Adipocyte (in vitro differentiated cells): ENCODE measurements at places on chromosomes 7 and 10.

GRCh38 chr7:2761131-2761624, 73.2 kb downstream of the AMZ1 start:
- no peak for DNase-seq

GRCh38 chr10:112784022-112784461, 166.0 kb upstream of the TCF7L2 start:
- DNase-seq, result no peak

DNA sequence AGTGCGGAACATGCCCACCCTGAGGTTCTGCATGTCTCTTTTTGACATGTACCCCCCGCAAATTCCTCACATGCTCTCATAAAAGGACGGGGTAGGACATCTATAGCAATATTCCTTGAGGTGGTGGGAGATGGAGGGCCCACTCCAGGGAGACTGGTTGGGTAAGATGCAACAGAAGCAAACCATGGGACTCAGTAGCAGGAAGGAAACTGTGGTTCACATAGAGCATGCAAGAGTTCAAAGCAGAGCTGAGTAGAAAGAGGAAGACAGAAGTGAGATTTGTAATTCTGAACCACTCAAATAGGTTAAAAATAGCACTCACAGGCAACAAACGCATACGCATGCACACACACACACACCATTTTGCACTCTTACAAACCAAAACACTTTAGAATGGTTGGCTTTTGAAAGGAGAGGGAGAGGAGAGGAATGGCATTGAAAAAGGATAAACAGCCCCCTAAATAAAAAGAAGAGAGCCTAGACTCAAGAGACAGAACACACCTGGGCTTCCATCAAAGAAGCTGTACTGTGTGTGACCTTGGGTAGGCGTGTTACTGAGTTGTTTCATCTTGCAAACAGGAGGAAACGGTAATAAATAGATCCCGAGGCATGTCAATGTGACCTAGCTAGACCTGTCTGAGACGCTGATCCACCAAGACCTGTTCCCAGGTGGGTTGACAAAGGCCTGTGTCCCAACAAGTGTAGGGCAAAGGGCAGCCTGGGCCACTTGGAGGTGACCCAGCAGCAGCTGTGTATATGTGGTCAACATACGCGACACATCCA, 77.6 kb upstream of the LRRC4 start:
- DNase-seq, result no peak

DNA sequence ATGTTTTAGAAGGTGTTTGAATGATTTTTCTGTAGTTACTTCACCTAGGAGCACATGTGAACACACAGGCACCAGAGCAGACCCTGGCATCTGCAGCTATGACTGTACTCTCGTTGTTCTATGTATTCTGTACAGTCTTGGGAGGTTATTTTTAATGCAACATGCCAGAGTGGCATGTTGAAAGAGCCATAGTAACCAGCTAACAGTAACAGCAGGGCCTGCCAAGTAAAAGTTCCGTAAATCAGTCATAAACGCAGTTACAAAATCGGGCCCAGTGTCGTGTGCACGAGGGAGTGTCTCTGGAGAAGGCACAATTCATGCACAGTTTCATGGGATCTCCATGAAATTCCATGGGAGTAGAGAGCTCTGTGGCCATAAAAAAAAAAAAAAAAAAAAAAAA, 108.3 kb upstream of the CDK6 start:
- no peak for DNase-seq

DNA sequence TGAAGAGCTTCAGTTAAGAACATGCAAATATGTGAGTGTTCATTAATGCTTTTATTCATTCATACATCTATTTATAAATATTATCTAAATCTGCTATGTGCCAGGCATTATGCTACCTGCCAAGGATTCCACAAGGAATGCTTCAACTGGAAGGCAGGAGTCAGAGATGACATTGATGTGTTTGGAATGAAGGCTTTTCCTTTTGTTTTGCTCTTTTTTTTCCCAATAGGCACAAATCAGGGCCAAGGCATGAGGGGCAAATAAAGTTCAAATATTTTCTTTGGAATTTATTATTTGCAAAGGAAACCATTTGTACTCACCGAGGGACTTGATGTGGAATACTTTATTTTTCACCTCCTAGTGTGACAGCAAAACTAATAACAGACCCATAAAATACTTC, 530.3 kb downstream of the ARL4A start:
- no peak for DNase-seq

DNA sequence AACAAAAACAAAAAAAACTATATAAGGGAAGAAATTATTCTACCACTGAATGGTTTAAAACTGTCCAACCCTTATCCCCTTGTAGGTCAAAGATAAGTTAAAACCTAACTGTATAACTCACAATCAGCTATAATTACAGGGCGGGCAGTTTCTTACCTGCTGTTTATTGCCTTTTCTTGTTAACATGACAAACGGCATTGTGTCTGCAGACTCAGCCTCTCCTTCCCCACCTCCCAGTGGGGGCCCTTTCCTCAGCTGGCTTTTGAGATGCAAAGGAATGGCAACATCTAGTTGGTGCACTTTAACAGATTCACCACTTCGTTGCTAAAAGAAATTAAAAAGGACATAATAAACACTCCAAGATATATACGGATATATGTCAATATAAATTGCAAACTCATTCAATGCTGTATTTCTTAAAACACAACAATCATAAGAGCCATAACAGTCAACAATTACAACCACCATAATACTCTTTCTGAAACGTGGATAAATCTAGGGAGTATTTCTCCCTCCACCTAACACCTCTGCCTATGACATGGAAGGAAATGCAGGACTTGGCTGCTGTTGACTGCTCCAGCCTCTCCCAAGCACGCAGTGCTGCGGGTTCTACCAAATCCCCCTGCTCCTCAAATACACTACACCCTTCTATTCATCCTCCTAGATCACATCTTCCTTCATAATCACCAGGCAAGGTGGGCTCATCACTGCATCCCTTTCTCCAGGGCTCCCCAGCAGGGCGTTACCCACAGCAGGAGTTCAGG, 106.0 kb downstream of the UPF2 start:
- DNase-seq, result no peak

GRCh38 chr10:7649673-7650300, 17.0 kb downstream of the ITIH5 start:
- DNase-seq, result no peak

- DNase-seq, result no peak
Measured at GRCh38 chr7:133484086-133484485, 231.2 kb downstream of the EXOC4 start.

GRCh38 chr10:77317221-77317620, 320.4 kb downstream of the KCNMA1 start:
- no peak for DNase-seq

DNA sequence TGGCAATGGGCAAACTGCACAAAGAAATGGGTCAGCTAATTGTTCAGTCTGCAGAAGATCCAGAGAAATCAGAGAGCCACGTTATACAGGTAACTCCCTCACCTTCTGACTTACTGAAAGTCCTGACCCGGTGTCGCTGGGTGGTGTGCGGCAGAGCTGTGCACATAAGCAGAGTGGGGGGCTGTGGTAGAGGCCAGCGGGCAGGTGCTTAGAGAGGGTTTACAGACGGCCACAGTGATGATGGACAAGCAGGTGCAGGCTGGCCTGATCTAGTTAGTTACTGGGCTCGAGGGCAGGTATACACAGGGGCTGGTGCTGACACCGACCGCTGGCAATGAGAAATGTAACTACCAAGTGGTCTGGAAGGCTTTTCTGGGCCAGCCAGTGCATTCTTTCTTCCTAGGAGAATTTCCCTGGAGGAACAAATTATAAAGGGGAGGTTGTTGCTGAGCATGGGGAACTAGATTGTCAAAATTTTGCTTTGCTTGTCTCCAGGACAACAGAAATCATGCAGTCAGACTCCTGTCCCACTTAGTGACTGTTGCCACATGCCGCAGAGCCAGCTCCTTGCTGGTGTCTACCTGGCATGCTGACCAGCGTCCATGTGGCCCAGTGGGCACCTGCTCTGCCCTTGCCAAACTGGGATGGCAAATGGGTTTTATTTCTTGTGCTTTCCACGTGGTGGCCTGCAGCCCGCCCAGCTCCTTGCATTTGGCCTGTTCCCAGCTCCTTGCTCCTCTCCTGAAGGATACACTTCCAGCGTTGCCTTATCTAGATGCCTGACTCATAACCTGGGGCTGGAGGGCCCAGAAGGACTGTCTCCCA, 28.8 kb downstream of the DENND10 start:
- DNase-seq, result no peak

DNA sequence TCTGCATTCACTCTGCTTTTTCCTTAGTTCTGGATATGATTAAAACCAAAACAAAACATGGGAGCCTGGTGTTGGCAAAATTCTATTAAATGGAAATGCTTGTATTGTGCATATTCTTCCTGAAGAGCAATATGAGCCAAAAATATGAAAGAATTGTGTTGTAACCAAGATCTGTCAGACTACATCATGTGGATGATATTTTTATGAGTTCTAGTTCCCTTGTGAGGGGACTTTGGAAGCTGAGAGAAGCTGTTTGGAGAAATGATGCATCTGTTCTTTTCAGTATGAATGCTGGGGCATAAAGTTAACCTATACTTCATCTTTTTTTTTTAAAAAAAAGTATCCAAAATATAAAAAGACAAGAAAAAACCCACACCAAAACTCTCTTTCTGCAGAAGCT, 782.7 kb downstream of the ANKRD7 start:
- DNase-seq, result no peak

DNA sequence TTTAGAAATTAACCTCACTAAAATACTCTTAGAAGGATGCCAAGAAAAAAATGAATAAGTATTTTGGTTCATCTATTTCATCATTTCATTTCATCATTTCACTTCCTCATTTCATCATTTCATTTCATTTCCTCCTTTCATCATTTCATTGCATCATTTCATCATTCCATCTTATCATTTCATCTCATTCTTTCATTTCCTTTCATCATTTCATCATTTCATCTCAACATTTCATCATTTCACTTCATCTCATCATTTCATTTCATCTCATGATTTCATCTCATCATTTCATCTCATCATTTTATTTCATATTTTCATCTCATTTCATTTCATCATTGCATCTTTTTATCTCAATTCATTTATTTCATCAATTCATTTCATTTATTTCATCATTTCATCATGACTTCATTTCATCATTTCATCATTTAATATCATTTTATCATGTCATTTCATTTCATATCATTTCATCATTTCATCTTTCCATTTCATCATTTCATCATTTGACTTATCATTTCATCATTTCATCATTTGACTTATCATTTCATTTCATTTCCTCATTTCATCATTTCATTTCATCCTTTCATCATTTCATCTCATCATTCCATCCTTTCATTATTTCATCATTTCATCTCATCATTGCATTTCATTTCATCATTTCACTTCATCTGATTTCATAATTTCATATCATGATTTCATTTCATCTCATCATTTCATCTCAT, 129.9 kb downstream of the ZNF92 start:
- no peak for DNase-seq

DNA sequence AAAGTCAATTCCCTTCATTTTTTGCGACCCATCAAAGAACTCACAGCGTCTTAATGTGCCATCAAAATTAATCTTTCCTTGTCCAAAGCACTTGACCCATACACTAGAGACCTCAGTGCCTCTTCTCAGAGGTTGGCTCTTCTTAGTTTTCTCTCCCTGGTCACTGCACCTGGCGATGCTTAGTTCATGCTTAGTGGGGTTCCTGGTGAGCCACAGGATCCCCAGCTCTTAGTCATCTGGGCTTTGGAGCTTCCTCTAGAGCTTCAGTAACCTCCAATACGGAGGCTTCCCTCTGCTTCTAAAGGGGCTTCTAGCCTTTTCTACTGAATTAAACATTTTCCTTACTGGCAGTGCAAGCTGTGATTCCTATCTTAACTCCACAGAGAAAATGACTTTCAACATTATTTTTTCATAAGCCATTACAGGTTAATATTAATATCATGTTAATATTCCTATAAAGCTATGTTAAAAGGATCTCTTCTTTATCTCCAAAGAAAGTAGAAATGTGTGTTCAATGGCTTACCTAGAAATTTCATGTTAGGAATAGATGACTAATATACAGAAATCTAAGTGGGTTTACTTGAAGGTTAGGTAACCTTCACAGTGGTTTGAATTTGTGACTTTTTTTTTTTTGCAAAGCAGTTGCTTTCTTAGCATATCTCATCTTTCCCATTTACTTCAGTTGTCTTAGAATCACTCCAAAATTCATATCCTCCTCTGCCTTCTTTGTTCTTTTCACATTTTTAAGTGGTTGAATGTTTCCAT, 295.2 kb downstream of the CAMK1D start:
- DNase-seq, result no peak

DNA sequence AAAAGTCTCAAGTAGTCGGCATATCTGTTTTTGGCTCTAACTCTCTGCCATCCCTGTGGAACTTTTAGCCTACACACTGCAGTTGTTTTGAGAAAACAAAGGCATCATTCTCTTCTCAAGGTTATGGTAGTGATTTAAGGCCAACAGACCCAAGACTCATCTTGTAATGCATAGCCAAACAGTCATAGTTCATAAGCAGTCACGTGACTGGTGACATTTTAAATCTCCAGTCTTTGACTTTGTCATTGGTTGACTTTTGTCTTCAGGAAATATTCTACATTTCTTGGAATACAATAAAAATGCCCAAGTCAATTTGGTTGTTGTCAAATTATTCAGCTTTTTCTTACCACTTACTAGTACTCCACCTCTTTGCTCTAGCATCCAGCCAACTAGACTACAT, 114.8 kb downstream of the ANKRD30A start:
- no peak for DNase-seq

DNA sequence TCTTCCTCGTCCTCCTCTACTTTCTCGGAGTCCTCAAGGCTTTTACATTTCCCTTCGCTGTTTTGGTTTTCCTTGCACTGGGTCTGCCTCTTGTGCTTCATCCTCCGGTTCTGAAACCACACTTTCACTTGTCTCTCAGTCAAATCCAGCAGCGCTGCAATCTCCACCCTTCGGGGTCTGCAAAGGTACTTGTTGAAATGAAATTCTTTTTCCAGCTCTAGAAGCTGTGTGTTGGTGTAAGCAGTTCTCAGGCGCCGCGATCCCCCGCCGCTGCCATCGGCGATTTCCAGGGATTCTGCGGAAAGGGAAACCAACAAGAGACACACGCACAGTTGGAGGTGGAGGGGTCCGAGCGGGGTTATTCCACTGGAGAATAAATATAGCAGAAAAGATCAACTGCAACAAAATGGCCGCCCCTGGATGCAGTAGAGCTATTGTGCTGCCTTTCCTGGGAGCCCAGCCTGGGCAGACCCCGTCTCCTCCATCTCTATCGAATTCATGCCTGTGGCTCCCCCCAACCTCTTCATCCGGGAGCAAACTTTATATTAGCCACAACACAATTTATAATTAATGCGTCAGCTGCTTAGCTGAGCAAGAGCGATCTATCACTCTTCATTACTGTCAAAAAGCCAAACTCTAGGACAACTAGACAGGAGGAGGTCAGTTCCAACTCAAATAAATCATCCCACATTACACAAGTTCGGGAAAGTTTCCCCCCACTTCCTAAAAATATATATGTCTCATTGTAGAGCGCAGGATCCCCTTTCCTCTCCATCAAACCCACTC, 1.1 kb downstream of the HOXA2 start:
- no peak for DNase-seq
